Suppressor macrophage treated with lipopolysaccharide for 1 hour (primary cell): ENCODE measurements at places on chromosomes 6 and 20.

- DNase-seq: no peak
Measured at GRCh38 chr20:31472395-31473330, 2.3 kb downstream of the DEFB124 start.

GRCh38 chr6:11919771-11920440 is 92.2 kb upstream of the HIVEP1 start:
- DNase-seq: no peak

DNA sequence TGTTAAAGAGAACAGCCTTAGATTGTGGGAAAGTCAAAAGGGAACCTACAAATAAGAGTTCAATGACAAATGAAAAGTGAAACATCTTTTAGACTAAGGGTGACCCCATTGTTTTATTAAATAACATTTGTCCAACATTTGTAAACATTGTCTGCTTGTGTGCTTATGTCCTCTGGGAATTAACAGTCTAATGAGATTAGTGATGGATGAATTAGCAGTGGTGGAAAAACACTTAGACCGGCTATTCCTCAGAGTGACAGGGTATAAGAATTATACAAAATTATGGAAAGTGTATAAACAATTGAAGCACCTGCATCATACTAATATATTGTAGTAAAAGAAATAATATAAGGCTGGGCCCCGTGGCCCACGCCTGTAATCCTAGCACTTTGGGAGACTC is 29.3 kb upstream of the HFE start:
- DNase-seq: no peak

- DNase-seq: no peak
Measured at GRCh38 chr20:63652192-63652980, 838 bp downstream of the STMN3 start.

- DNase-seq: no peak
Measured at GRCh38 chr6:1099264-1099663, 212.6 kb upstream of the FOXQ1 start.
